Peyer's patch (tissue), 4 donors: ENCODE measurements at places on chromosomes 7 and 10. TPM values are rescaled to one million over a fixed set of nuclear protein-coding genes. Genes with fewer than 3 reads are reported as not detected.
A peak's percentile ranks its signal among the peaks of the same experiment; 100 is the strongest.

The UCN3 gene
- 2.0 TPM for total RNA-seq

GRCh38 chr10:71864911-71865361 is 13.9 kb upstream of the PSAP start:
- DNase-seq, result peak; percentile 13

- DNase-seq, result no peak
Measured at GRCh38 chr7:102444961-102445673, 11.7 kb downstream of the ORAI2 start.

- no peak for DNase-seq
Measured at GRCh38 chr10:70672165-70673042, at the start of gene ADAMTS14. TSS of gene ADAMTS14 (plus strand) at chr10:70672506. CDS start at chr10:70672803, 297 bp downstream.

- DNase-seq, result no peak
Measured at GRCh38 chr10:36475746-36476145, 649.7 kb upstream of the ANKRD30A start.
